CD14-positive monocyte (primary cell): ENCODE measurements at places on chromosomes 4 and X. TPM values are rescaled to one million over a fixed set of nuclear protein-coding genes. Genes with fewer than 3 reads are reported as not detected.
A peak's percentile ranks its signal among the peaks of the same experiment; 100 is the strongest.

- no peak overlapping the region for H3K27ac ChIP-seq
- H3K4me1 ChIP-seq, result no peaks in the 10 kb centered on the region
- no peaks in the 10 kb centered on the region for H3K27me3 ChIP-seq
- H3K4me3 ChIP-seq, result no peak overlapping the region
Measured at GRCh38 chr4:71389149-71389827, 50.5 kb downstream of the SLC4A4 start.

DNA sequence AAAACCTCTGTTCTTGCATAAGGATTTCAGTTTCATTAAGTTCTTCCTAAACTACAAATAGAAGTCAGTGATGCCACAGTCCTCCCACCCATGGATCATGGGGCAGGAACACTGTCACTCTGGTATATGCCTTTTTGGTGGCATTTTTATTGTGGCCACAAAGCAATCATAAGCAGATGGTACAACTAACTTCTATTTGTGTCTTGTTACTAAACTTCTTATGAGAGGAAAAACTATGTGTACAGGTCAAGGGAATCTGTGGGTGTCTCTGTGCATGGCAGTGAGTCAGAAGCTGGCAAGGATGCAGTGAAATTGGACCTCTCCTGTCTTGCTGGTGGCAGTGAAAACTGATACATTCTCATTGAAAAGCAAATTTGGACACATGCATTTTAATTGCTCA is 245.0 kb upstream of the GPC4 start:
- no peaks in the 10 kb centered on the region for H3K27me3 ChIP-seq
- DNase-seq, result no peak
- no peaks in the 10 kb centered on the region for H3K4me1 ChIP-seq
- no peak overlapping the region for H3K27ac ChIP-seq
- H3K36me3 ChIP-seq, result no peaks in the 10 kb centered on the region

SPACA5 gene
- not detected in 2 replicates for polyA plus RNA-seq

- H3K27ac ChIP-seq, result no peak overlapping the region
- H3K27me3 ChIP-seq, result no peaks in the 10 kb centered on the region
- H3K4me1 ChIP-seq, result no peaks in the 10 kb centered on the region
Measured at GRCh38 chrX:107102980-107103379, 15.6 kb downstream of the RBM41 start.

GRCh38 chrX:115410731-115411428 is 121.4 kb downstream of the LUZP4 start:
- no peaks in the 10 kb centered on the region for H3K4me1 ChIP-seq
- no peak overlapping the region for H3K4me3 ChIP-seq
- no peak overlapping the region for H3K27ac ChIP-seq
- H3K36me3 ChIP-seq, result no peaks in the 10 kb centered on the region
- peaks cover 5% of the 10 kb centered on the region for H3K27me3 ChIP-seq
- DNase-seq, result no peak

- no peaks in the 10 kb centered on the region for H3K36me3 ChIP-seq
- H3K4me1 ChIP-seq, result peaks cover 11% of the 10 kb centered on the region
- no peaks in the 10 kb centered on the region for H3K27me3 ChIP-seq
- no peak for DNase-seq
- H3K4me3 ChIP-seq, result no peak overlapping the region
Measured at GRCh38 chr4:57094832-57095223, 15.4 kb downstream of the IGFBP7 start.

- no peaks in the 10 kb centered on the region for H3K36me3 ChIP-seq
- no peak overlapping the region for H3K4me3 ChIP-seq
- no peak for DNase-seq
- H3K27me3 ChIP-seq, result no peaks in the 10 kb centered on the region
Measured at GRCh38 chr4:147560625-147561024, 56.6 kb upstream of the TMEM184C start.

GRCh38 chr4:22253431-22253830 is 262.4 kb downstream of the ADGRA3 start:
- H3K36me3 ChIP-seq, result no peaks in the 10 kb centered on the region
- no peaks in the 10 kb centered on the region for H3K4me1 ChIP-seq
- DNase-seq, result no peak
- no peaks in the 10 kb centered on the region for H3K27me3 ChIP-seq
- H3K27ac ChIP-seq, result no peak overlapping the region

BRCC3 gene
- 21.7 TPM for polyA plus RNA-seq

FAM9C gene
- not detected for polyA plus RNA-seq

- DNase-seq, result no peak
- H3K27ac ChIP-seq, result no peak overlapping the region
- H3K4me1 ChIP-seq, result peaks cover 4% of the 10 kb centered on the region
- no peaks in the 10 kb centered on the region for H3K36me3 ChIP-seq
- H3K27me3 ChIP-seq, result no peaks in the 10 kb centered on the region
- no peak overlapping the region for H3K4me3 ChIP-seq
Measured at GRCh38 chr4:67550451-67550850, 5.1 kb upstream of the CENPC start.

ZNF674 gene
- 0.65 TPM for polyA plus RNA-seq

SHISA3 gene
- polyA plus RNA-seq, result not detected in 2 replicates

GRCh38 chr4:53635697-53636483 is 44.6 kb upstream of the LNX1 start:
- H3K27me3 ChIP-seq, result no peaks in the 10 kb centered on the region
- H3K27ac ChIP-seq, result no peak overlapping the region
- no peak for DNase-seq
- no peaks in the 10 kb centered on the region for H3K36me3 ChIP-seq
- no peak overlapping the region for H3K4me3 ChIP-seq

- H3K27me3 ChIP-seq, result no peaks in the 10 kb centered on the region
- no peak overlapping the region for H3K27ac ChIP-seq
- H3K36me3 ChIP-seq, result no peaks in the 10 kb centered on the region
- no peak overlapping the region for H3K4me3 ChIP-seq
- H3K4me1 ChIP-seq, result no peaks in the 10 kb centered on the region
- DNase-seq, result no peak
Measured at GRCh38 chr4:136329042-136329662, 1203.1 kb downstream of the PCDH18 start.

DNA sequence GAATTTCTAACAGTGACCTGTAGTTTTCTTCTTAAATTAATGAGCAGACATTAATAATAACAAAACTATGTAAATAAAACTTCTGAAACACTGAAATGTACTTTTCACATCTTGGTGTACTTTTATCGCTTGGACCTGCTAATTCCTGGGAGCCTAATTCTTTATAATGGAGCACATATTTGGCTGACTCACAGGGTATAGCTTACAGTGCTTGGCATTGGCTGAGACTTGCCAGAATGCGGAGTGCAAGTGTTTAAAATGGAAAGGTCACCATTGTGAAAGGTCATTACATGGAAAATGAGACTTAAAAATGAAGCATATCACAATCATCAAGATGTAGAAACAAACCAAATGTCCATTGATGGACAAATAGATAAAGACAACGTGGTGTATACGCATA is 137.3 kb upstream of the PDLIM3 start:
- H3K27me3 ChIP-seq, result peaks cover 3% of the 10 kb centered on the region
- no peak for DNase-seq
- H3K4me3 ChIP-seq, result no peak overlapping the region
- H3K36me3 ChIP-seq, result no peaks in the 10 kb centered on the region

GRCh38 chrX:150504397-150505182 is 63.8 kb upstream of the MTM1 start:
- no peaks in the 10 kb centered on the region for H3K27me3 ChIP-seq
- H3K36me3 ChIP-seq, result no peaks in the 10 kb centered on the region
- no peak overlapping the region for H3K27ac ChIP-seq
- DNase-seq, result no peak

- H3K27me3 ChIP-seq, result no peaks in the 10 kb centered on the region
- H3K4me3 ChIP-seq, result peak overlapping the region; percentile 93
- H3K4me1 ChIP-seq, result peaks cover 31% of the 10 kb centered on the region
- no peak overlapping the region for H3K27ac ChIP-seq
- no peak for DNase-seq
Measured at GRCh38 chr4:80069108-80069836, 3.8 kb downstream of the ANTXR2 start.

GRCh38 chr4:44679060-44679459 is 840 bp downstream of the GUF1 start:
- peaks cover 22% of the 10 kb centered on the region for H3K4me1 ChIP-seq
- peak; percentile 4 for DNase-seq
- peak overlapping the region; percentile 95 for H3K27ac ChIP-seq
- H3K36me3 ChIP-seq, result peaks cover 28% of the 10 kb centered on the region
- H3K27me3 ChIP-seq, result no peaks in the 10 kb centered on the region

GRCh38 chr4:183770906-183771305 is 111.8 kb downstream of the TRAPPC11 start:
- no peak overlapping the region for H3K27ac ChIP-seq
- no peak for DNase-seq
- H3K4me3 ChIP-seq, result no peak overlapping the region
- no peaks in the 10 kb centered on the region for H3K36me3 ChIP-seq
- H3K27me3 ChIP-seq, result no peaks in the 10 kb centered on the region

GRCh38 chrX:10938365-10938923 is 172.7 kb upstream of the HCCS start:
- no peaks in the 10 kb centered on the region for H3K27me3 ChIP-seq
- no peaks in the 10 kb centered on the region for H3K4me1 ChIP-seq
- H3K4me3 ChIP-seq, result no peak overlapping the region
- no peak overlapping the region for H3K27ac ChIP-seq

DNA sequence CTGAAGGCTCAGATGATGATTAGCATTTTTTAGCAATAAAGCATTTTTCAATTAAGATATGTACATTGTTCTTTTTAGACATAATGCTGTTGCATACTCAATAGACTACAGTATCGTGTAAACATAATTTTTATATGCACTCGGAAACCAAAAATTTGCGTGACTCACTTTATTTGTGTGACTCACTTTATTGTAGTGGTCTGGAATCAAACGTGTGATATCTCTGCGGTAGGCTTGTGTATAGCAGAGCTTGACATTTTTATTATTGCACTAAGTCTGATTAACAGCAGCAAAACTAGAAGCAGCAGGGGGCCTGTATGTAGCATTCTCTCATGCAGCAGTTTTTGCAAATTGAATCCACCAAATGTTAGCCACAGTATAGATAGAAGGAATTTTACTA is 119.1 kb upstream of the PRDX4 start:
- H3K27me3 ChIP-seq, result no peaks in the 10 kb centered on the region
- no peaks in the 10 kb centered on the region for H3K36me3 ChIP-seq
- no peak overlapping the region for H3K4me3 ChIP-seq
- no peaks in the 10 kb centered on the region for H3K4me1 ChIP-seq
- no peak overlapping the region for H3K27ac ChIP-seq
- DNase-seq, result no peak

GRCh38 chr4:92307181-92307580 is 3.4 kb downstream of the GRID2 start:
- H3K27me3 ChIP-seq, result peaks cover 56% of the 10 kb centered on the region
- H3K27ac ChIP-seq, result no peak overlapping the region
- no peak for DNase-seq
- no peaks in the 10 kb centered on the region for H3K4me1 ChIP-seq
- H3K36me3 ChIP-seq, result no peaks in the 10 kb centered on the region

GRCh38 chr4:172048666-172049065 is 235.5 kb downstream of the GALNTL6 start:
- H3K4me3 ChIP-seq, result no peak overlapping the region
- DNase-seq, result no peak
- H3K27ac ChIP-seq, result no peak overlapping the region
- no peaks in the 10 kb centered on the region for H3K27me3 ChIP-seq
- H3K4me1 ChIP-seq, result no peaks in the 10 kb centered on the region
- no peaks in the 10 kb centered on the region for H3K36me3 ChIP-seq

- no peak overlapping the region for H3K27ac ChIP-seq
- no peak overlapping the region for H3K4me3 ChIP-seq
- H3K27me3 ChIP-seq, result no peaks in the 10 kb centered on the region
- H3K36me3 ChIP-seq, result no peaks in the 10 kb centered on the region
Measured at GRCh38 chrX:103737696-103738095, 27.0 kb downstream of the TMEM31 start.

PNMA6E gene
- polyA plus RNA-seq, result not detected

RNF128 gene
- polyA plus RNA-seq, result not detected

DNA sequence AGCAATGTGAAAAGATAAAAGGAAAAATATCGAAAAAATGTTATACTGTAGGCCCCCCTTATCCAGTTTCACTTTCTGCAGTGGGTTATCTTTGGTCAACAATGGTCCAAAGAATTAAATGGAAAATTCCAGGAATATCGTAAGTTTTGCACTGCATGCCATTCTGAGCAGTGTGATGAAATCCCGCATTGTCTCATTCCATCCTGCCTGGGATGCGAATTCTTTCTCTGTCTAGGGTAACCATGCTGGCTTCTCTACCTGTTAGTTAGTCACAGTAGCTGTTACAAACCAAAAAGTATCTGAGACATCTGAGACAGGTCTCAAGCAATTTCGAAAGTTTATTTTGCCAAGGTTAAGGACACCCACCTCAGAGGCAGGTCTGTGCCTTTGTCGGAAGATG is 170.3 kb downstream of the COX18 start:
- H3K27ac ChIP-seq, result no peak overlapping the region

CT47A1 gene
- polyA plus RNA-seq, result not detected

DNA sequence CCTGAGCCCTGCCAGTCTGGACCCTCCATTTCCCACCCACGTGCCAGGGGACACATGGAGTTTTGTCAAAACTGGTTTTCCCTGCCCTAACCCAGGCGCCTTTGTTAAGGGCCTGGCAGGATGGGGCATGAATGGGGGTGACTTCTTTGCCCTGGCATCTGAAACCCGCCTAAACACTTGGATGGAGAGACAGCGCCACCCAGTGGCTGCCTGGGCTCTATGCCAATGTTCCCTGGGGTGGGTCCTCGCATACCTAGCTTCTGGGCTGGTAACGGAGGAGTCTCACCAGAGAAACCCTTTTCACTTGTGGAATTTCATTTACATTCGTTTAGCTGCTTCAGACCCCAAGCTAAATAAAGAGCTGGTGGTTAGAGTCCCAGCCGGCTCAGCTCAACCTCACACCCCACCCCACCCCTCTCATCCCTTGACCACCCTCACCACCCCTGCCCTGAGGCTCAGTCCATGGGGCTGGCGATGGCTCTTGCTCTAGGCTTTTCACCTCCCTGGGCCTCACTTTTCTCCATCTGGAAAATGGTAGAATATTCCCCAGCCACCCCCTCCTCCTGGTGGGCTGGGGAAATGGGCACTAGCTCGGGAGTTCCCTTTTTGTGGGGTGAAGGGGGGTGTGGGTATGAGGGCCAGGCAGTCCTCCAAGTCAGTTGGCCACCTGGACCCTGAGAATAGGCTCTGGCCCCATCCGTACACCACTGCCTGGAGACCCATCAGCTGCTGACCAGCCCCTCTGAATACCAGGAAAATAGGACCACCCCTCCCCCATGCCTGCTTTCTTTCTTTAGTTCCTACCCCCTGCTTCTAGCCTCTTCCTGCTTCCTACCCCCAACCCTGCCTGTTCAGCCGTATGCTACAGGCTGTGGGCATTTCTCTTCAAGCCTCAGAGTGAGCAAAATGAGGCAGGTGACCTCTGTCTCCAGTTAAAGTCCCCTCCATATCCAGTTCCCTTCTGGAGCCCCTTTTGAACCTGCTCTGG is 57.1 kb upstream of the PJA1 start:
- H3K36me3 ChIP-seq, result no peaks in the 10 kb centered on the region
- no peaks in the 10 kb centered on the region for H3K4me1 ChIP-seq
- no peak overlapping the region for H3K27ac ChIP-seq
- no peaks in the 10 kb centered on the region for H3K27me3 ChIP-seq
- H3K4me3 ChIP-seq, result no peak overlapping the region

PRKX gene
- 47.0 TPM for polyA plus RNA-seq

GRCh38 chr4:16224264-16225166 is 1.8 kb downstream of the TAPT1 start:
- no peak overlapping the region for H3K27ac ChIP-seq
- peaks cover 9% of the 10 kb centered on the region for H3K36me3 ChIP-seq
- no peak for DNase-seq
- peaks cover 42% of the 10 kb centered on the region for H3K4me1 ChIP-seq
- H3K4me3 ChIP-seq, result peak overlapping the region; percentile 93
